Spinal cord (tissue), 10 donors: ENCODE measurements at places on chromosomes 13 and 19.

DNA sequence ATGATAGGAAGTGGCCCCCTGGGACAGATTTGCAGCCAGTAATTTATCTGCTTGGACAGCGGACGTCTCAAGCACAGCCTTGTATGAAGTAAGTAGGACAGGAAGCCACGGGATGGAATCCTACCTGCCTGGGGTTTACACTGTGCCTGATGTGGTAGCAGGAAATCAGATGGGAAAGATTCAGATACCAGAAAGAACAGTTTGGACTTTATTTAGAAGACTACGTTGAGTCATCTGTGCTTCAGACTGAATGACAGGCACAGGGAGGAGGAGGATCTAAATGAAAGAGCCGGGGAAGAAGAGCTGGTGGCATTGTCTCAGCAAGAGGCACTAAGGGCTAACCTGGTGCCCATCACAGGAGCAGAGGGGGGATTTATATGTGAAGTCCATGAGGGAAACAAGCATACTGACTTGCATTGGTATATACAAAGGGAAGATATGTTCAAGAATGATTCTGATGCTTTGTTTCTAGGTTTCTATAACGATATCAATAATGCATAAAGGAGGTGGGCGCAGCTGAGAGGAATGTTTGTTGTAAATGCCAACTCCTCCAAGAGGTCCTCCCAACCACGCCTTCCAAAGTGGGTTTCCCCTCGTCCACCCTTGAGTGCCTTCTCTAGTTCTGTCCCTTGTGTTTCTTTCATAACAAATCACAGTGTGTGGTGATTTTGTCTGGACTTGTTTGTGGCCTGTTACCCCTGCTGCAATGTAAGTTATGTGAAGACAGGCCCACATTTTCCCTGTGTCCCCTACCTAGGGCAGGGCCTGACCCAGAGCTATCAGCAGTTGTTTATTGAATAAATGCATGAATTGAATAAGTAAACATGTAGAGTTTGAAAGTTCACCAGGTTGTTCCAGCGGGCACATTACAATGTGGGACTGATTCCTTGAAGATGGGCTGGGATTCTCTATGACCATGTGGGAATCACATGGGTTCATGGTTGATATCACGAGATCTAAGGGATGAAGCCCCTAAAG, 328.4 kb downstream of the SLC7A1 start:
- no peak for DNase-seq

GRCh38 chr13:93621051-93621450, 394.4 kb downstream of the GPC6 start:
- DNase-seq, result no peak

DNA sequence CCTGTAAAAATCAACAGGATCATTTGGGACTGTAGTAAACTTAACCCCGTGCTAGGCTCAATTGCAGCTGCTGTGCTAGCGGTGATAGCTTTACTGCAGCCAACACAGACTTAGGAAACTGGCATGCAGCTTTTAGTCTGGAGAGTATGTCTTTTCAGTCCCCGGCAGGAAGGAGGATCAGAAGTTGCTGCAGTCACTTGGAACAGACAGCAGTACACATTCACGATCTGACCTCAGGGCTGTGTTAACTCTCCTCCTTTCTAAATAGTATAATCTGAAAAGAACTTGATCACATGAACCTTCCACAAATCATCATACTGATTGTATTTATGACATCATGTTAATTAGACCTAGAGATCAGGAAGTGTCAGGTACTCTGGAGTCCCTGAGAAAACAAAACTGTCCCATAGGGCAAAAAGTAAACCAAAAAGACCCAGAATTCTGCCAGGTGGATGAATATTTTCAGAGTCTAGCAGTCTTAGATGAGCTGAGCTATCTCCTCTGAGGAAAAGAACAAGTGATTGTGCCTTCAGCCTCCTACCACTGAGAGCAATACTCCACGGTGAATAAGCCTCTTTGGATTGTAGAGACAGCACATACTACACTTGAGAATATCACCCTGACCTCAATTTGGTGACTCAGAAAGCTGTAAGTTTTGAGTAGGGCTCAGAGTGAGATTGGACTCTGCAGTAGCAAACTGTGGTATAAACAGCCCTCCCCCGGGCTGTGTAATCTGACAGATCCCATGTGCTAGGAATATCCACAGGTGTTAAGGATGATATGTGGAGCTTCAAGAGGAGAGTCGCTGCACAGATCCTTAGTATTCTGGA, 181.0 kb upstream of the GPR12 start:
- no peak for DNase-seq

- DNase-seq, result no peak
Measured at GRCh38 chr13:59873856-59874255, 289.9 kb downstream of the DIAPH3 start.

- no peak for DNase-seq
Measured at GRCh38 chr13:104608331-104608730, 1542.1 kb upstream of the SLC10A2 start.
